ENCODE measurements at places on chromosomes 16 and 17.
A peak's percentile ranks its signal among the peaks of the same experiment; 100 is the strongest.

DNA sequence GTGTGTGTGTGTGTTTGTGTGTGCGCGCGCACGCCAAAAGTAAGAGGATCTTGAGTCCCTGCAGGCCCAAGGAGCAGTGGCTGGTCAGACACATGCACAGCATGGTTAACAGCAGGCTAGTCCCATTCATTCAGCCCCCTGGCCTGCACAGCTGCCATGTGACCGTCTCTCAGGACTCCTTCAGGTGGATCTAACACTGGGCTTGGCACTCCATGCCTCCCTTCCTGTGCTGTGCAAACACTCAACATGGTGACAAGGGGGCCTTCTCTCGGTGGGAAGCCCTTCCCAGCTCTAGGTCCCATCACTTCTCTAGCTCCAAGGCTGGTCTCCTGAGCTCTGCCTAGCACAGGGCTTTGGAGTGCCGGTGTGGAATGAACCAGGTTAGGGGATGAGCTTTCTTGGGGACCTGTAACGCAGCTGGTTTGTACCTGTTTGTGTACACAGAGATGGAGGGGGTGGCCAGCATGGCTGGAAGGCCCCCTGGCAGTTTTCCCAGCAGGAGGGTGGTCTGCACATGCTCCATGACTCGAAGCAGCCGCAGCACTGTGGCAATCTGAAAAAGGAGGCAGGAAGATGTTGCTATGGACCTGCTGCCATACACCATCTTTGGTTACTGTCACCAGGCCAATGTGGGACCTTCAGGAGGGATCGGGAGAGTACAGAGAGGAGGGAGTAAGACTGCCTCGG, 69.4 kb upstream of the GCSH start:
- DNase-seq: no peak

GRCh38 chr16:49620869-49621240, 235.1 kb downstream of the ZNF423 start:
- DNase-seq: no peak

DNA sequence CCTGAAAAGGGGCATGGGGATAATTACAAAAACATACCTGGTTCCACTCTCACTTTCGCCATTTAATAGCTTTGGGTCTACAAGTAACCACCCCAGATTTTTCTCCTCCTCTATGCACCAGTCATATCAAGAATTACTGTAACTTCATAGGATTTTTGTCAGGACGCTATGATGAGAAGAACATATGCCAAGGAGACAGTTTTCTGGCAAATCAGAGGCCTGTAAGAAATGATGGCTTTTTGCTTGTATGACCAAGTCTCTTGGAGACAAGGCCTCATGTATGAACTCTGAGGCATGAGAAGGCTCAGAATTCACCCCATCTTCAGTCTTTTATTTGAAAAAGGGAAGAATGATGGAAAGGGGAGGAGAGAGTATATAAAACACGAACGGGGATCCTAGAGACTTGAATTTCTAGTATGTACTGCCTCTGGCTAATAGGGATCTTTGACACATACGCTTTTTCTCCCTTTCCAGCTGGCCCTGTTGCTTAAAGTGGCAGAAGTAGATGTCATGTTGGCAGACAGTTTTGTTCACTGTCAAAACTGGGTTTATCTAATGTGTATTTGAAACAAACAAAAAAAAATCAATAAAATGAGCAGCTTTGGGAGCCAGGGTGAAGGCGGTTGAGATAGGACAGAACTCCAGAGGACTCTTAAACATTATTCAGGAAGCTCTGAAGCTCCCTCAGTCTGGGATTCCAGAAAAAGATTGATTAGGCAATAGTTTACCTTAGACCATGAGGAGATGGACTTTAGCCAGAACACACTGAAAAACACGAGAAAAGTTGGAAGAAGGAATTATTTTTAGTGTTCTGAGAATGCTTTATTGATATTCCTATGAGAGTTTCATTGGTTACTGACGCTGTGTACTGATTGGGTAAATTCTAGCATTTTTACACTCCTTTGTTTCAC, 656.6 kb downstream of the WWOX start:
- no peak for DNase-seq

GRCh38 chr17:57550016-57550415, 195.1 kb downstream of the CCDC182 start:
- DNase-seq: no peak

GRCh38 chr17:79485419-79485985, 125.3 kb downstream of the RBFOX3 start:
- DNase-seq: no peak

DNA sequence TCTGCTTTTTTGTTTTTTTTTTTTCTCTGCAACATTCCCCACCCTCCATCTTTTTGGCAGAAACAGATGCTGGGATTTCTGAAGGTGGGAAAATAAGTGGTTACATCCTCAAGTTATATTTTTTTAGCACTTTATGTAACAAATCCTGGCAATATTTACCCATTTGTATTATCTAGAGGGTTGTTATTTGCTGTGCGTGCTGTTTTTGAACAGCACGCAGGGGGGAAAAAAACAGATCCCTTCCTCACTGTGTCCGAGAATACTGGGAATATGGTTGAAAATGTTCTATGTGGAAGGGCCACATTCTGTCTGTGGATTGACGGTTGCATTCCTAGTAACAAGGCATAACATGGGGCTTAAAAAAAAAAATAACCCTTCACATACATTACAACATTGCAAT, 394.8 kb downstream of the SHISA9 start:
- DNase-seq: no peak

DNA sequence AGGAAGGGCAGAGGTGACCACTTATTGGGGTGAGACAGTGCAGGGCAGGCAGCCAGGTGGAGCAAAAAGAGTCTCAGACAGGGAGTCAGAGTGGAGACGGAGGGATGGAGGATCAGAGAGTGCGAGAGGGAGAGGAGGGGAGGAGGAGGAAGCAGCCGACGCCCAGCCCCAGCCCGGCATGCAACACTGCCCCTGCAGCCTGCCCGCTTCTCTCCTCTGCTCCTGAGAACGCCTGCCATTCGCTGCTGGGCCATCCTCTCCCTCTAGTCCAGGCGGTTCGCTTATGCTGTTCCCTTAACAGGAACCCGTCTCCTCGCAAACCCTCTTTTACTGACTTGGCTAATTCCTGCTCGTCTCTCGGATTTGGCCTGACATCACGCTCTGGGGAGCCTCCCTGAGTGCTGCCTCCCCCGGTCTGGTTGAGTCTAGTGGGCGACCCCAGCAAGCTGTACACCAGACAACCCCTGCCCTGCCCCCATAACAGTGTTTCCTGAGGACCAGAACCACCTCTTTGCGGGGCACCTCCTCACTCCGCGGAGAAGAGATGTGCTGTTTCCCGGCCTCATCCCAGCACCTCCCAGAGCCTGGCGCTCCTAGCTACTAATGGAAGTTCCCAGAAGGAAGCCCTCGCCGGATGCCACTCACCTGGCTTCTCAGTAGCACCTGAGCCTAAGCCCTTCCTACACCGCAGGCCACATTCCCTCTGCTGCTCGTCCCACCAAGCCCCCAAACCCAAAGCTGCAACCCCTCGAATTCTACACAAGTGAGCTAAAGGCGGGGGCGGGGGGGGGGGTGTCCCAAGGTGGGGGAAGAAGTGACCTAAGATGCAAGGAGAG, 61.2 kb upstream of the CCL1 start:
- no peak for DNase-seq

GRCh38 chr16:6095414-6095813, 997.8 kb upstream of the EEF2KMT start:
- no peak for DNase-seq

- DNase-seq: no peak
These were observed 34.7 kb downstream of the CCDC57 start for GRCh38 chr17:82177761-82178498.

DNA sequence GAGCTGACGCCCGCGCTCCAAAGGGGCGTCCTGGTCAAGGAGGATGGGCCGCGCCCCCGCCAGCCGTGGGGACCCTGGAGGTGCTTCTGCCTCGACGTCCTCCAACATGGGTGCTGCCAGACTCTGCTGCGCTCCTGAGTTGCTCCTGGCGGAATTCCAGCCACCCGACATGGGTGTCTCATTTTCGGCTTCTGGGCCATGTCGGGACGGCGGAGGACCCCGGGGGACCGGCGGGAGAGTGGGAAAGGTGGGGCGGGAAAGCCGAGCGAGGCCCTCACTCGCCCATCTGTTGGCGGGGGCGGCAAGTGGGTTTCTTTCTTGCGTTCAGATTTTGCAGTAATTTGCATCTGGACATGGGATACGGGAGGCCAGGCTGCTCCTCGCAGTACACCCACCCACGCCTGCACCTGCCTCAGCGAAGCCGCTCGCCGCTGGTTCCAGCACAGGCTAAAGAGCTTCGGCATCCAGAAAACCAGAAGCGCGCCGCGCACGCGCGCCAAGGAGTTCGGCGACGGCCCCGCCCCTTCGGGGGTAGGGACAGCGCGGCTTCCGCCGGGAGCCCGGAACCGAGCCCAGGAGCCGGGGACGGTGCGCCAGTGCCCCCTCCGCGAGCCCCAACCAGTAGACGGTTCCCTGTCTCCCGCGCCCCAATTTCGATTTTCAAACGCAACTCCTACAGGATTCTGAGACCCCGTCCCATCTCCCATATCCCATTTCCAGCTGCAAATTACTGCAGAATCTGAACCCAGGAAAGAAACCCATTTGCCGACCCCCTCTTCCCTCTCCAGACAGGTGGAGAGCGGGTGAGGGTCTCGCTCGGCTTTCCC, at the start of gene ARMC7:
TSS of gene ARMC7 (plus strand) at position 563 of the 827 bp plus-strand sequence. CDS start 320 bp downstream, outside the sequence.
- DNase-seq: peak; percentile 84

DNA sequence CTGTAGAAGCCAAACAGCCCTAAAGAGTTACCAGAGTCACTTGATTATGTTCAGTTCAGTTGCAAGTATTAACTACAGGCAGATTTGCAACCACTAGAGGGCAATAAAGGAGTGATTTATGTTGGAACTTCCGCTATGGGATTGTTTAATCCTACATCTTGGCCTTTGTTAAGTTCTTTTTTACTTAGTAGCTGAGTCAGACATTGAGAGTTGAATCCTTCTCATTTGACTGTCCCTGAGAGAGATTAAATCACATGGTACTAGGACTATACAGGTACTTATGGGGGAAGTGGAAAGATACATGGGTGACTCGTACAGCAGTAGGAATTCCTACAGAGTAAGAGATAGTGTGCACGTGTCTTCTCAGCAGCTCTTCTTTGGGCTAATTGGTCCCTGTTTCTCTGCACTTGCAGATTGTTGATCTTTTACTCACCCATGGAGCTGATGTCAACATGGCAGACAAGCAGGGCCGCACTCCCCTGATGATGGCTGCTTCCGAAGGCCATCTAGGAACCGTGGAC, 40.3 kb downstream of the CYB561 start:
- no peak for DNase-seq

- no peak for DNase-seq
These were observed 60.8 kb downstream of the WIPI1 start for GRCh38 chr17:68396226-68397107.

DNA sequence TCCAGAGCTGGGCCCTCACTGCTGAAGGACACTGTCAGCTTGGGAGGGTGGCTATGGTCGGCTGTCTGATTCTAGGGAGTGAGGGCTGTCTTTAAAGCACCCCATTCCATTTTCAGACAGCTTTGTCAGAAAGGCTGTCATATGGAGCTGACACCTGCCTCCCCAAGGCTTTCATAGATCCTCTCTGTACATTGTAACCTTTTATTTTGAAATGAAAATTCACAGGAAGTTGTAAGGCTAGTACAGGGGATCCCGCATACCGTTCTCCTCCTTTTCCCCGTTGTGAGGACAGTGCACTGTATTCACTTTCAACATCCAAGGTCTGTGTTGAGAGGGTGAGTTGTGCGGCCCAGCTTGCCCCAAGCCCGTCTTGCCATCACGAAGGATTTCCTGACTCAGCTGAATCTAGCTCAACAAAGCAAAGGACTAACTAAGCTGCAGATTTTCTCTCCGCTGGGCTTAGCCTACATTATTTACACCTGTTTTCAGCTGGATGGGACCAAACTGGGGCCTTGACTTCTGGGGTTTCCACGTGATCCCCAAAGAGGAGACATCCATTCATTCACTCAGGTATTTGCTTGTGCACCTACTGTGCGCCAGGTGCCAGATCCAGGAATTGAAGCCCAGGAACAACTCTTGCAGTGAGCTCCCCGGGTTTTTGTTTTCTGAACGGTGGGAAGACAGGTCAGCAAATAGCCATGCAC, 5.2 kb upstream of the TMEM235 start:
- no peak for DNase-seq

DNA sequence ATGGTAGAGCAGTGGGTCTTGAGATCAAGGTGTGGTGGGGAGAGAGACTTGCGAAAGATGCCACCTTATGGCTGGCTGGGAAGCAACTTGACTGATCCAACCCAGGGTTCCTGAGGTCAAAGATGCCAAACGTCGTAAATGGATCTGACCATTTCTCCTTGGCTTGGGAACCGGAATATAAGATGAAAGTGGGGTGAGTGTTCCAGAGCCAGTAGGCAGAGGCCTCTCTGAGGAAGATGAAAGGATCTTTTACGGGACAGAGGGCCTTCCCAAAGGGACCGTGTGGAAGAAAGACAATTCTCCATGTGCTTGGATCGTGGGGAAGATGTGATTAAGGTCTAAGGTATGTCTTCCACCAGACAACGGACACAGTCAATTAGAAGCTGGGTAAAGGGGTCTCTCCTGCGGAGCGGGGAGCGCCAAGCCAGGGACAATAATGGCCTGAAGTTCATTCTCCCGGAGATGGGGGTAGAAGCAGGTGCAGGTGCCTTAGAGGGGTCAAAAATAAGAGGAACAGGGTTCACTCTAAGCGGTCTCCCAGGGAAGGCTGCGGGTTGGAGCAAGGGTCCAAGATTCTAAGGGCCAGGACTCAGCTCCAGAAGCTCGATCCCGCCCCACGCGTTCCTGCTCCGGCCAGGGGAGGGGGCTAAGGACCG, 800 bp downstream of the FXR2 start:
- no peak for DNase-seq

GRCh38 chr17:55321427-55322060, 56.8 kb downstream of the HLF start:
- DNase-seq: no peak

DNA sequence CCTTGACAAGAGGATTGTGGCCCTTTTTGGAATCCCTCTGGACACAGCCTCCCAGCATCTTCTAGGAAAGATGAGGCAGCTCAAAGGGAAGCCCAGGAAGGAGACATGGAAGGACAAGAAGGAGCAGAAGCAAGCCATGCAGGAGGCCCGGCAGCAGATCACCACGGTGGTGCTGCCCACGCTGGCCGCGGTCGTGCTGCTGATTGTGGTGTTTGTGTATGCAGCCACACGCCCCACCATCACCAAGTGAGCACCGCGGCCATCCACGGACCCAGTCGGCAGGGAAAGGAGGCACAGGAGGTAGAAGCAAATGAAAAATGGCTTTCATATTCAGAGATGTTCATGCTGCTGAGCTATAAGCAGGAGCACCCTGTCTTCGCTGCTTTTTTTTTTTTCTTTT, 10.9 kb upstream of the MEIOC start:
- DNase-seq: no peak

DNA sequence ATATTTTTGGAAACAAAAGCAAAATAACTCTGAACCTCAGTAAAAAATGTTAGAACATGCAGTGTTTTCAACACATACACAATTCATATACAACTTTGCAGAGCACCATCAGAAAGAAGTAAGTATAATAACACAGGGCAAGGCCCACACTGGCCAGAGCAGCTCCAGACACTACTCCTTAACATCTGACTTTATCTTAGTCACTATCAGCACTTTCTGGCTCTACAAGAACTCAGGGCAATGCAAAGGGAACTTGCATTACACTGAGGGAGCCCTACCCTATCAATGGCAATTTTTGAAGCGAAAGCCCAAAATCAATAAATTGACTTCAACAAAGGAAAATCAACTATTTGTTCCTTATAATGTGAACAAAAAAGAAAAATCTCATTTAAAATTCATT, 16.5 kb downstream of the RNF157 start:
- DNase-seq: no peak

GRCh38 chr17:49942947-49943346, 26.0 kb upstream of the DLX4 start:
- no peak for DNase-seq
